ENCODE measurements at places on chromosomes 5 and 9.

GRCh38 chr5:177957241-177957640 lies 38.8 kb downstream of the PROP1 start:
- DNase-seq, result no peak

GRCh38 chr5:759111-759751 lies 25.3 kb downstream of the ZDHHC11B start:
- no peak for DNase-seq

DNA sequence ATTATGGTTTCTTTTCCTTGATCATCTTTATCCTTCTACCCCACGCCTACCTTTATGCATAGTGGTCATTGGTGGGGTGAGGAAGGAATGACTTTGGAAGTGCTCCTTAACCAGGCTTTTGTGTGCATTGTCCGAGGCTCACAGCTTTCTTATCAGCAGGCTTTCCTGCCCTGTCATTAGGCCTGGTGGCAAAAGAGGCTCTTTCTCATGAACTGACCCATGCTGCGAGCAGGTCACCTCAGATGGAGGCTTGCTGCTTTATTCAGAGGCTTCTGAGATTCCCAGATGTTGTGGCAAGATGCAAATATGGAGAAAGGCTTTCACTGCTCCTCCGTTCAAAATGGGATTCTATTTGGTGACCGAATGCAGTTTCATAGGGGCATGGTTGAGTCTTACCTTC lies 57.4 kb upstream of the DMRTA1 start:
- DNase-seq, result no peak

- DNase-seq, result no peak
Observed at GRCh38 chr5:32339198-32339597, 26.5 kb upstream of the MTMR12 start.

GRCh38 chr5:32543291-32543690 lies 42.1 kb upstream of the SUB1 start:
- DNase-seq, result no peak

- DNase-seq, result no peak
Observed at GRCh38 chr9:129273941-129274684, 96.1 kb upstream of the IER5L start.

- DNase-seq, result no peak
Observed at GRCh38 chr5:75670577-75670976, 46.7 kb downstream of the POC5 start.

- no peak for DNase-seq
Observed at GRCh38 chr5:124675931-124676846, 70.2 kb downstream of the ZNF608 start.

GRCh38 chr5:180399401-180400215 lies 46.5 kb upstream of the GFPT2 start:
- DNase-seq, result no peak

- DNase-seq, result no peak
Observed at GRCh38 chr9:127138444-127138843, 16.0 kb upstream of the ANGPTL2 start.

DNA sequence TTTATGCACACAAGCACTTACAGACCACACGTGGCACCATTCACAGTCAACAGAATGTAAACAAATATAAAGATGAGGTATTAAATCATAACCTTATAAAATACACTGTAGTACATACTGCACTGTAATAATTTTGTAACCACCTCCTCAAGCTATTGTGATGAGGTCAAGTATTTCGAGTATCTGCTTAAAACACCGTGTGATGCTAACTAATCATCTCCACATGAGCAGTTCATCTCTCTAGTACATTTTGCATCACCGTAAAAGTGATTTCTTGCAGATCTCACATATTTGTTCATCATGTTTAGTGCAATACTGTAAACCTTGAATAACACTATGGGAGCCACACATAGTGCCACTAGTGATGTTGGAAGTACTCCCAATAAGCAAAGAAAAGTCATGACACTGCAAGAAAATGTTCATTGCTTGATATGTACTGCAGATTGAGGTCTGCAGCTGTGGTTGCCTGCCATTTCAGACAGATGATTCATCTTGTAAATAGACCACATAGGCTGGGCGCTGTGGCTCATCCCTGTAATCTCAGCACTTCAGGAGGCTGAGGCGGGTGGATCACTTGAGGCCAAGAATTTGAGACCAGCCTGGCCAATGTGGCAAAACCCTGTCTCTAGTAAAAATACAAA lies 44.3 kb downstream of the FOXB2 start:
- no peak for DNase-seq

DNA sequence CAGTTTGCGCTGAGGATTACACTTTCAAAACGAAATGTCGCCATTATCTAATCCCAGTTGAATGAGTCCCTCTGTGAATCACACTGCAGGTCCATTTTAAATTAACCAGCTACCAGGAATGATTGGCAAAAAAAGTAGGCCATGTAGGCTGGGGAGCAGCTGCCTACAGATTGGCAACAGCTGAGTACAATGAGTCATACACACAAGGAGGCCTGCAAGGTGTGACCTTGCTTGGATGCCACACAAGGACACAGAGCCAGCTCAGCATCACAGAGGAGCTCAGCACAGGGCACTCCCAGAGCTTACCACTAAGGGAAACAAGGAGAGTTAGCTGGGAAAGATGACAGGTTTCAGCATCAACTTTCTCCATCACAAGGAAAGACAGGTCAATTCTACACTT lies 12.9 kb downstream of the HAVCR1 start:
- DNase-seq, result no peak

DNA sequence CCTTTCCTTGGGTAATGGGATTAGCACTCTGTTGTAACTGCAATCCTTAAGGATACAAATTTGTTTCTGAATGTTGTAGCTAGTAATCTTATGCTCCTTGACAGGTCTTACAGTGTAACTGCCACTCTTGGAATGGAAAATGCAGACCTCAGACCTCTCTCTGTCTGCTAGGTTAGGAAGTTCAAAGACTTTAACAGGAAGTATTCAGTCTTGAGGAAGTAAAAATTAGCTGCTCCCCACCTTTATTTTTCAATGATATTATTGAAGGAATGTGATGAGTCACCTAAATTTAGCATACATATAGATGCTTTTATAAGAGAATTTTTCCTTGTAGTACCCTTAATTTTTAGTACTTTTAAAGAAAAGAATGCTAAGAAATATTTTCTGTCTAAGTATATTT lies 71.5 kb downstream of the PAM start:
- no peak for DNase-seq

DNA sequence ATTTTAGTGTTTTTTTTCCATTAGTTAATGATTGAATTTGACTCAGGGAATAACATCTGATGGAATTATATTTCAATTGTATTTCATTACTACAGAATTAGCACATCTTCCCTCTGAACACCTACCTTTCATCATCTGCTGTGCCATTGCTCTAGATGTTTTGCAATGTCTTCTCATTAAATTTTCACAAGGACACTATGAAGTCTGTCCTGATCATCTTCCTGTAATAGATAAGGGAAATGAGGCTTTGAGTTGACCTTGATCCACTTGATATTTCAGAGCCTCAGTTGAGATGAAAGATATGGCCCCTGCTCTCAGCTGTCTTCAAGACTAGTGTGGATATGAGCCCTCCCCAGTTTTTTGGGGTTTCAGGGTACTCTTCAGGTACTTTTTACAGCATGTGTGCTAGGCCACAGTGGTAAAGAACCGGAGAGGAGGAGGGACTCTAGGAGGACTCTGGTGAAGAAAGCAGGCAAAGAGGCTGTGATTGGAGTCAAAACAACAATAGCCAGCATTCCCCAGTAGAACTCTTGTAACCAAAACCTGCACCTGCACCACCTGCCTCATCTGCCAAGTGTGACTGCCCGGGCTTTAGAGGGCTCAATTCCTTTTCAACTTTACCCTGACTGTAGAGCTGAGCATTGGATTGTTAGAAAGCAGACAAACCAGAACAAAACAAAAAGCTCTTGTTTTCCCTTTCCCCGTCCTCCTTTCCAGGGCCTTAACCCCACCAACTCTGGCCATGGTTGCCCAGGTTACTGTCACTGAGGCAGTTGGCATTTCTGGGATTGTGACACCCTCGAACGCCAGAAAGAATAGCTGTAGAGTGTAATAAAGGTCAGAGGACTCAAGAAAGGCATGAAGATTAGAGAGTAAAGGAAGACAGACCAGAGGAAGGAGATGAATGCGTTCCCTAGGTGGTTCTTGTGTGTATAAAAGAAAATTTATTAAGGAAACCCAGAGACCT lies 56.3 kb downstream of the ERAP1 start:
- DNase-seq, result no peak

DNA sequence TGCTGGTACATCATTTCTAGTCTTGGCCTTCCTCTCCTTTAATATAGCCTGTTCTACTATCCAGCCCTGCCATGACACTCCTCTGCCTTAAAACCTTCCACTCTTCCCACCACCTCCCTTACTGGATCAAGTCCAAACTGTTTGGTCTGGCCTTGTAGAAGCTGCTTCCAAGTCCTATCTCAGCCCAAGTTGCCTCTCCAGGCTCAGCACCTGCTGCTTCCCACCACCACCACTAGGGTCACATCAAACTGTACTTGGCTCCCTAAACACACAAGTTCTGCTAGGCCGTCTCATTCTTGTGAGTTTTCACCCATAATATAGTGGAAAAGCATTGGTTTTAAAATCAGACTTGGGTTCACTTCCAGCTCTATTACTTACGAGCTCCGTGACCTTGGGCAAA lies 1.4 kb downstream of the NDUFA8 start:
- DNase-seq, result peak; percentile 10

DNA sequence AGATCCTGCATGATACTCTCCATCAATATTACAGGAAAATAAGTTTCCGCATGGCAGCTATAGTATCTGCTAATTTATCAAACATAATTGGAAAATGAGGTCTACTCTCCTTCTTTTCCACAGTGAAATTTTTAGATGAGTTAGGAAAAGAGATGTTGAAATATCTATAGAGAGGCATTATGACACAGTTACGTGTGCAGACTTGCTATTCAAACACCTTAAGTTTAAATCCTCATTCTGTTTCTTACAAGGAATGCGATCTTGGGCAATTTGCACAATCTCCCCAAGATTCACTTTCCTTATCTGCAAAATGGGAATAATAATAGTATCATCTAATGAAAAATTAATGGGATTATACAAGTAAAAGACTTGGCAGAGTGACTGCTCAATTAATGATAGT lies 91.7 kb upstream of the SLCO6A1 start:
- no peak for DNase-seq

DNA sequence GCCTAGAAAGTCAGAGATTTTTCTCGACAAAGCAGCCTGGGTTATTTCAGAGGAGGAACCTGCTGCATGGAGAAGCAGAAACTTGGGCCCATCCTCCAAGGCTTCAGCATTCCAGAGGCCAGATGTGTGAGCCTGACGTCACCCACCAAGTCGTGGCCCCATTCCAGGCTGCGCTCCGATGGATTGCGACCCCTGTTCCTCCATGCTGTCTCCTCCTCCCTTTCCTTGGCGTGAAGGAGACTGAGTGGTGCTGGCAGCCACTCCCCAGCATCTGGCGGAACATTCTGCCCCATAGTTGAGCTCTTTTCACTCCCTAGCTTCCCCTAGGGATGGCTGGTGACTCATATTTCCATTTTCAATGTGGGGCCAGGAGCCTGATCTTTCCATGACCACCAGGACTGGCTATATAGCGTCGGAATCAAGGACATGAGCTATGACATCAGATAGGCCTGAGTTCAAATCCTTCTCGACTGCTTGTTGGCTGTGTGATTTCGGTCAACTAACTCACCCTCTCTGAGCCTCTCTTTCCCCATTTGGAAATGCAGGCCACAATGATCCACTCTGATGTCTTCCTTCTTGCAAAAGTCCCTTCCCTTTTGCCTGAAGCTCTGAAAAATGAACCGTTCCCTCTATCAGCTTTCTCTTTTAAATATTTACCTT lies 24.5 kb upstream of the DUSP1 start:
- DNase-seq, result no peak

DNA sequence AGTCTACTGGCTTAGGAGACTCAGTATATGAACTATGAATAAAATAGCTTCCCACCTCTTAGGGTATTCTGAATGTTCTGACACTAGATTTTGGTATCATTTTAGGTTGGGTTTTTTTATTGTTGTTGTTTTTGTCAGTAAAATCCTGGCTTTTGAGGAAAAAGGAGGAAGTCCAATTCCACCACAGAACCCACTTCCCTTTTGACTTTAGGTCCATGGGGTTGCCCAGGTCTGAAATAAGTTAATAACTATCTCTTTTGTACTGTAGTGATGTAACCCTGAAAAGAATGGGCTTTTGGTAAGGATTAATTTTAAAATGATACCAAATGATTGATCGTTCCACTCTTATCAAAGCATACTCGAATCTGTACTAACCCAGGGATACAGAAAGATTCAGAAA lies 29.1 kb upstream of the IL12B start:
- no peak for DNase-seq

GRCh38 chr5:113233606-113234005 lies 201.2 kb downstream of the TSSK1B start:
- DNase-seq, result no peak

- no peak for DNase-seq
Observed at GRCh38 chr9:72185561-72185960, 36.3 kb downstream of the GDA start.

DNA sequence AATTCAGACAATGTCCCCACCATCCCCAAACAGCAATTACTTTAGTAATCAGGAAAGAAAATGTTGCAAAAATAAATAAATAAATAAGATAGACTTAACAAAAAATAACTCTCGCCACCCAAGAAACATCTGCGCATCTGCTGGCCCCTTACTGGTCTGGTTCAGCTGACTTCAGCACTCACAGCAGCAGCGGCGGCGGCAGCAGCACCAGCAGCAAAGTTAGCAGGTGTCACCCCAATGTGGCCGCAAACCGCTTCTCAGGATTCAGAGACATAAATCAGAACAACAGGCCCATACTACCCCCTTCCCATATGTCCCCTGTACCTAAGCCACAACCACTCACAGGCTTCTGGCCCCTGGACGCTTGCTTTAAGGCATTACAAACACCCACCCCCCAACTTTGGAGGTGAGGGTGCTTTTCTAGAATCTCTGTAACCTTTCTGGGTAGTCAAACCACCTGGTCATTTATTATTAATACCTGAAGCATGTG lies 593.0 kb downstream of the BNC2 start:
- no peak for DNase-seq

GRCh38 chr5:133993185-133993936 lies 11.4 kb downstream of the VDAC1 start:
- DNase-seq, result no peak

- no peak for DNase-seq
Observed at GRCh38 chr5:135213466-135214239, 179.6 kb upstream of the PITX1 start.

- no peak for DNase-seq
Observed at GRCh38 chr5:17127743-17128231, 89.6 kb upstream of the BASP1 start.

- peak; percentile 73 for DNase-seq
Observed at GRCh38 chr9:35756275-35757225, 2.5 kb upstream of the MSMP start.

DNA sequence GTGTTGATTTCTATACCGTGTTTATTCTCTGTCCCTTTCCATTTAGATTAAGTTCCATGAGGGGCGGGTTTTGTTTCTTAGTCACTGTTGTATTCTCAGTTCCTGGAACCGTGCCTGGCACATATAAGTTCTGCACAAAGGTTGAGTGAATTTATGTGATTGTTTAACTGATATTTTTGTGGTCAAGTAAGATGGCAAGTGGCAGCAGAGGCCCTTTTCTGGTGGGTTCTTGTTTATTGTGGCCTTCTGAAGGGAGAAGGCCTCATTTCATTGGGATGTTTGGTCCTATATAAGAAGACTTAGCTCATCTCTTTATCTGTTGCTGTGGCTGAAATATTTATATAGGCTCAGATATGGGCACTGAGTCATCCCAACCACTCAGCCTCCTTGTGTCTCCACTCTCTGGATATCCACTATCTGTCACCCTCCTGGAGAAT lies 262.5 kb downstream of the PSAT1 start:
- DNase-seq, result no peak

GRCh38 chr5:56669534-56670483 lies 145.5 kb upstream of the MAP3K1 start:
- peak; percentile 51 for DNase-seq

All from T-helper 2 cell treated with Interferon-gamma antibody and Interleukin-4, amounts not matched to agents 5 μg/mL and 100 μg/mL, for 36 hours (primary cell).